ENCODE measurements at places on chromosomes 3 and 15.

DNA sequence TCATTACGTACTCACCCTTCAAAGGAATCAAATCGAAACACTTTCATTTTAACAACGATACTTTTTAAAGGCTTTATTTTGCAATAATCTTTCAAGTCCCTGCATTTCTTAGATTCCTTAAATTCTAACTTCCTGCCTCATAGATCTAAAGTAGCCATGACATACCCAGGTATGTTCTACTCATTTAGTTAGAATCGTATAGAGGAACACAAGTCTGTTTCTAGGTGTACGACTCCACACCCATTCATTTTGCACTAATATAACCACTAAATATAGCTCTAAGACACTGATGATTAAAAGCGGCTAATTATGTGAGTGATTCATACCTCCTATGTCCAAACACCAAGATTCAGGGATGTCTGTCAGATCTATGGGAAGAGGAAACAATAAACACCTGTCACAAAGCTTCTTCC is 1.3 kb downstream of the ATP13A3 start:
- DNase-seq, result no peak

DNA sequence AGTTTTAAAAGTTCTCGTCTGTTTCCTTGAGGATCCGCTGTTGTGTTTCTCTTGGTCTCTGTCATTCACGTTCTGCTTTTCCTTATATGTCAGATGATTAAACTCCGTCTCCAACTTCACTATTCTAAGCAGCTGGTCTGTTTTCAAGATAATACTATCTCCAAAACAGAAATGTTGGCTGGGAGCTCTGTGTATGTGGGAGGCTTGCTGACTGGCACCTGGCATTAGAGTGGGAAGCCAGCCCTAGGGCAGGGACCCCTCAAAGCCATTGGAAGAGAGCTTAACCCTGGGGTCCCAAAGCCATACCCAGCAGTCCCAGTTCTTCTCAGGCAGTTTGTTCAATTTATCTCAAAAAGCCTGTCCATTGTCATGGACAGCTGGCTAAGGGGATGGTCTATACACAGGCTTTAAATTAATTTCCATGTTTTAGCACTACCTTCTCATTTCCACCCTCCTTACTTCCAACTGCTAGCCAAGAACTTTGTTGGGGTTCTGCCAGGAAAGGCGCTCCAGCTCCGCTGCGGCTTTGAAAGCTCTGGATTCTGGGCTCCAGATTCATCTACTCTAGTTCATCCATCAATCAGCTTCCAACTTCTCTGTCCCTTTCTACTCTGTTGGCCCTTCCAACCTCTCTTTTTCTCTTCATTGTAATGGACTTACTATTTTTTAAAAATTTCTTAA is 9.2 kb downstream of the BTBD1 start:
- no peak for DNase-seq

DNA sequence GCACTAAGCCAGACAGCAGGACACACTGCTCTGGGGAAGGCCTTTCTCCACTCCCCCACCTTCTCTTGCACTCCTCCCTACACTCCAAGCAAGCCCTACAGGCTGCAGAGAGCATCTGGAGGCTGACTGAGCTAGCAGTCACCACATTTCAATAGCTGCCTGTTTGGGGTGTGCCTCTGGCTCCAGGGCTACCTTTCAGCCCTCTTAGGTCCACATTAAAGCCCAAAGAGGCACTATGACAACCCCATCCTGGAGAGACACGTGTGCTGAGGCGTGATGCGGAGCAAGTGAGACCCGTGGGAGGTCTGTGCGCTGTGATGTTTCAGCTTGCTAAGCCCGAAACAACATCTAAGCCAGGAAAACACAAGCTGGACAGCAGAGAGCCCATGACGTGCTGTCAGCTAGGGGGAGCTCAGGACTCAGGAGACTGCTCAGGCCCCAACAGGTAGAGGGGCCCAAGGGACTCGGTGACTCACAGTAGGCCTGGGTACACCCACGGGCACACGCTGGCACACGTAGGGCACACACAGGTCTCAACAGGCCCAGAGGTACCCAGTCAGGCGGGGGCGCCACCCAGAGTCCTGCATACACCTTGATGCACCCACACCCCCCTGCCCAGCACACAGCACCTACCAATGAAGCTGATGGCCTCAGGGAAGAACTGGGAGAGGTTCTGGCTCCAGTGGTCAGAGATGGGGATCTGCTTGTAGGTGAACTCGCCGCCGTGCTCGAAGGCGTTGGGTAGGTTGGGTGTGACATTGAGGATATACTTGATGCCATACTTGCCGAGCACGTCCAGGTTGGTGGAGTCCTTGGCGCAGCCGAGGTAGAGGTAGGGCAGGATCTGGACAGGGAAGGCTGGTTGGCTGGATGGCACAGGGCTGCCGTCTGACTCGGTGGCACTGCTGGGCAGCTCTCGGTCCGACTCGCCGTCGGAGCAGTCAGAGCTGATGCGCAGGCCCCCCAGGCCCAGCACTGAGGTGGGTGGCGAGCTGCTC is 2.8 kb downstream of the DUSP7 start:
- DNase-seq, result peak; percentile 58

- DNase-seq, result no peak
Observed at GRCh38 chr15:84818261-84819131, 1.3 kb downstream of the ALPK3 start.

GRCh38 chr3:101867511-101867910 is 18.2 kb downstream of the NFKBIZ start:
- no peak for DNase-seq

DNA sequence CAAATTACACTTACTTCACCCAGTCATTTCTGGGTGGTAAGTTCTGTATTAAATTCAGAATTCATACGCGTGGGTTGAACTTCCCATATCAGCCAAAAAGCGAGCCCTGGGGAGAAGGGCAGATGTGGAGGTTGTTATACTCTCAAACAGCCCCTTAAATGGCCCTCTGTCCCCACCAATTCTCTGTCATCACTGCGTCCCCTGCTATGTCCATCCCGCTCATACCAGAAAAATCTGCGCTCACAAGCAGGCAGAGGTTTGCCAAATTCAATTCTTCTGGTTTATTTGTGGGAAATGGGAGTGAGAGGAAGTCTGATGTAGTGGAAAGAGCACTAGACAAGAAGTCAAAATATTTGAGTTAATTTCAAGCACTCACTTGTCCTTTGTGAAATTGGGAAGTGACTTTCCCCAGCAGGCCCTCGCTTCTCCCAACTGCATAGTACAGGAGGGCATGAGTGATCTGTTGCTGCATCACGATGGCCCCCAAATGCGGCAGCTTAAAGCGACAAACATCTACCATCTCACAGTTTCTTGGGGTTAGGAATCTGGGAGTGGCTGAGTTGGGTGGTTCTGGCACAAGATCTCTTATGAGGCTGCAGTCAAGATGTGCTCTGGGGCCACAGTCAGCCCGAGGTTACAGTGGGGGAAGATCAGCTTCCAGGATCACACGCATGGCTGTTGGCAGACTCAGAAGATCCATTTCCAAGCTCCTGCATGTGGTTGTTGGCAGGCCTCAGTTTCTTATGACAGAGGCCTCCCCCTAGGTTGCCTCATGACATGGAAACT is 67.7 kb downstream of the CPN2 start:
- no peak for DNase-seq

DNA sequence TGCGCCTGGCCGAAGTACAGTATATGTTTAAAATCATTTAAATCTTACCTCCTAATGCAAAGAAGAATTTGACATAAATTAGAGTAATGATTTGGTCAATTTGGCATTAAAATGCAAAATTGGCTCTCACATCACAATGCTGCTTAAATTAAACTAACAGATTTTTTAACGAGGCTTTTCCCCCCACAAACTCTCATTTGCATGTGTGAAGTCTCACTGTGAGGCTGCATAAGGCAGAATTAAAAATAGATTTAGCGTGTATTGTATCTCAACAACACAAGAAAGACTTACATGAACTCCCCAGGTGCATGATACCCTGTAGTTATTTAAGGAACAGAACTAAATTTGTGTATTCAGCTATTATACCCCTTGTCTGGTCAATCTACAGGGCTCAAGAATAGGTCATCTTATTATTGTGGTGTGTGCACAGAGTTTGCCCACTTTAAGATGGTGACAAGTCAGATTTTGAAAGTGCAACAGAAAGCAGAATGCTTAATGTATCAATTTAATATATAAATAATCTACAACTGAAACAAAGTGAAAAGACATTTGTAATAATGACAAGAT is 897.9 kb downstream of the EPHA3 start:
- DNase-seq, result no peak

- no peak for DNase-seq
Observed at GRCh38 chr3:143650827-143651226, 197.4 kb downstream of the SLC9A9 start.

DNA sequence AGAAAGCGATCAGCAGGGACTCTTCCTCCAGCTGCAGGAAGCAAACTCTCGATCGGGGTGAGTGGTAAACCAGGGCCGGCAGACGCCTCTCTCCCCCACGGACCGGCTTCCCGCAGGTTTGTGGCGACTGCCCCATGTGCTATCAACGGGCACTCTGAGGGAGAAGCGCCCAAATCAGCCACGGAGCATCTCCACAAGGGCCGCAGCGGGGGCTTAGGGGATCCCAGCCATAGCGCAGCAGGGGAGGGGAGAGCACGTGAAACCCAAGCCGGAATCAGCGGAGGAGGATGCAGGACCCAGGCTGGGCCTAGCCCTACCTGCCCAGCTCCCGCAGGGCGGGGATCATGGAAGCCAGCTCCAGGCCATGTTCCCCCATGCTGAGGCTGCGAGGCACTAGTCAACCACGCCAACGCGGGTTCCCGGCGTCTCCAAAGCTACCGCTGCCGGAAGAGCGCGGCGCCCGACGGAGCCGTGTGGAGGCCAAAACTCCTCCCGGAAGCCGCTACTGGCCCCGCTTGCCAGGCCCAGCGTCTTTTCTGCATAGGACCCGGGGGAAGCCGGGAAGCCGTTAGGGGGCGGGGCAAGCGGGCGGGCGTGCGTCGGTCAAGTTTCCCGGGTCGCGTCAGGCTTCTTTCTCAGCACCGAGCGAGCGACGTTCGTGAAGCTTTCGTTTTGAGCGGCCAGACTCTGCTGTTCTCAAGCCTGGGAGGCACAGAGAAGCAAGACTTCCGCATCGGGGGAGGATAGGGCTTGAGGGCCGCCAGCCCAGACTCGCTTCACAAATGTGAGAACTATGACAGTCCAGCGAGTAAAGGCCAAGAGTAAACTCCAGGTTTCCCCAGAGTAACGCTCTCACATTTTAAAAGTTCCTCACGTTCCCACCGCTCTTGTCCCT is at the start of gene ATR:
Gene ATR (minus strand): TSS at position 405 of the 895 bp plus-strand sequence. CDS start 29 bp downstream, at position 376.
- DNase-seq, result peak; percentile 99

All from activated CD4-positive, alpha-beta T cell treated with anti-CD3 and anti-CD28 coated beads for 48 hours (primary cell).